ENCODE measurements at places on chromosomes 11 and 22.

DNA sequence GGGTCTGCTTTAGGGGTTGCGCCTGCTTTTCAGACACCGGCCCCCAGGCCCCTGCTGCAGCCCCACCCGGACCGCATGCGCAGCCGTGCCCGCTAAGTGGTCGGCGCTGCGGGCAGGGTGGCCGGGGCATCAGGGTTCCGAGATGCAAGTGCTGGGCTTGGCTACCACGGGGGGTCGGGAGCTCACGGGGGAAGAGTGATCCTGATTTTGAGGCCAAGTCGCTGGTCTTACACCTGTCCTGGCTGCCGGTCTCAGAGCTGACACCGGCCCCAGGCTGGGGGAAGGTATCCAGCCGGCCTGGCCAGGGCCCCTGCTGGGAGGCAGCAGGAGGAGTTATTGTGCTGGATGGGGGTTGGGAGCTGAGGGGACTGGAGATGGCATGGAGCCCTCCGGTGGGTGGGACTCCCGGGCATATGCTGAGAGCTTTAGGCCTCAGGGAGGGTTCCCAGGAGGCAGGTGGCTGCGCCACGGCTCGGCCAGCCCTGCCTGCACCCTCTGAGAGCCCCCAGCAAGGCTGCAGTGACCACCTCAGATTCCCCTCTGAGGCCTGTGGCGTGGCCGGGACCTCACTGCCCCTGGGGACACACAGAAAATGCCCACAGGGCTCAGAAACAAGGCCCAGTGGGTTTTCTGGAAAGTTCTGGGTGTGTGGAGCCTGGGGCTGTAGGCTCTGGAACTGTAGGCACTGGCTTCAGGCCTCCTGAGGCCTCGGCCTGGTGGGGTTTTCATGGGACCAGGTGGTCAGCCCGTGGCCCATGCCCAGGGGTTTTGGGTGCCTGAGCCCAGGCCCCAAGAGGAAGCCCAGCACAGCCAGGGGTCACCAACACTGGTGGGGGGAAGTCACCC is 4.4 kb upstream of the MUC5AC start:
- peak; percentile 54 for DNase-seq

DNA sequence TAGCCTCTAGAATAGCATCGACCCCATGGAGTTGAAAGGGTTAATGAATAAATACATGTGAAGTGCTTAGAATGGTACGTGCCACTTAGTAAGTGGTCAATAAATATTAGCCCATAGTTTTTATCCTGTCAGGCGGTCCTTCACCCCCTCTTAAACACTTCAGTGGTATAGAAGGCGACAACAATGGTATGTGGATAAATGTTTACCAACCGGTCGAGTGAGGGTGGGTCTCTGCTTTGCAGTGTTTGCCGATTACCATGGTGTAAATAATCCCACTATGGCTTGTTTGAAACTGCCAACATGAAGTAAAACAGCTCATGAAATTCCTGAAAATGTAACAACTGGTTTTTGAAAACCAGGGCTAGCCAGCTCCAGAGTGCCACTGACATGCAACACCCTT is 541.2 kb downstream of the BUD13 start:
- DNase-seq, result no peak

DNA sequence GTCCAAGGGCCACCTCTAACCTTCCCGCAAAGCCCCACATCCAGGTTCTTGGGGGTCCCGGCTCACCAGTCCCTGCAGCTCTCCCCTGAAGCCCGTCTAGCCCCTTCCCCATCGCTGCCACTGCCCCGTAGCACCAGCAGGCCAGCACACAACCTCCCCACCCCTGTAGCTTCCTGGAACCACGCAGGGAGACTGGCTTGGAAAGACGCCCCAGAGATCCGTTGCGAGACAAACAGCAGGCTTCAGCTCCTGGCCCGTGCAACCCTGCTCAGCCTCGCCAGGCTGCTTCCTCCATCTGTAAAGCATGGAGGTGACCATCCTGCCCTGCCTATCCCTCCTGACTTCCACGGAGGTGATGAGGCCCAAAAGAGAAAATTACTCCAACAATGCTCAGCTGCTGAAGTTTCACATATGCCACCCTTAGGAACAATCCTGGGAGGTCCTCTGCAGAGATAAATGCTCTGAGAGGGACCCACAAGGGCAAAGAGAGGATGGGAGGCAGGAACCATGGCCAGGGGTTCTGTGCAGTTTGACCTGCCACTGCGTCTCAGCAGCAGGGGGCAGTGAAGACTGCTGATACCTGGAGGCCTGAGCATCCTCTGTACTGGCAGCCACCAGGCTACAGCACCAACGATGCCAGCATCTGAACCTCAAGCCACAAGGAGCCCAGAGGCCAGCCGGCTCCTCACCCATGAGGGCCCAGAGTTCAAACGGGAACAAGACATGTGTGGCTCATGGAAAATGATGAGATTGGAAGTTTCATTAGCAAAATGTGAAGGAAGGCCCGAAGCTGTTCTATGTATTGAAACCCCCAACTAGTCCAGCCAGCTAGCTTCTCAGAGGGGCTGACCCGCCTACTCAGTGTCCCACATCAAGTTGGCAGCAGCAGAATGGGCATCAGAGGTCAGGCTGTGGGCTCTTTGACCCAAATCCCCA is 16.1 kb downstream of the DGCR2 start:
- DNase-seq, result no peak

GRCh38 chr11:33044285-33044756 is 4.9 kb downstream of the TCP11L1 start:
- DNase-seq, result no peak

DNA sequence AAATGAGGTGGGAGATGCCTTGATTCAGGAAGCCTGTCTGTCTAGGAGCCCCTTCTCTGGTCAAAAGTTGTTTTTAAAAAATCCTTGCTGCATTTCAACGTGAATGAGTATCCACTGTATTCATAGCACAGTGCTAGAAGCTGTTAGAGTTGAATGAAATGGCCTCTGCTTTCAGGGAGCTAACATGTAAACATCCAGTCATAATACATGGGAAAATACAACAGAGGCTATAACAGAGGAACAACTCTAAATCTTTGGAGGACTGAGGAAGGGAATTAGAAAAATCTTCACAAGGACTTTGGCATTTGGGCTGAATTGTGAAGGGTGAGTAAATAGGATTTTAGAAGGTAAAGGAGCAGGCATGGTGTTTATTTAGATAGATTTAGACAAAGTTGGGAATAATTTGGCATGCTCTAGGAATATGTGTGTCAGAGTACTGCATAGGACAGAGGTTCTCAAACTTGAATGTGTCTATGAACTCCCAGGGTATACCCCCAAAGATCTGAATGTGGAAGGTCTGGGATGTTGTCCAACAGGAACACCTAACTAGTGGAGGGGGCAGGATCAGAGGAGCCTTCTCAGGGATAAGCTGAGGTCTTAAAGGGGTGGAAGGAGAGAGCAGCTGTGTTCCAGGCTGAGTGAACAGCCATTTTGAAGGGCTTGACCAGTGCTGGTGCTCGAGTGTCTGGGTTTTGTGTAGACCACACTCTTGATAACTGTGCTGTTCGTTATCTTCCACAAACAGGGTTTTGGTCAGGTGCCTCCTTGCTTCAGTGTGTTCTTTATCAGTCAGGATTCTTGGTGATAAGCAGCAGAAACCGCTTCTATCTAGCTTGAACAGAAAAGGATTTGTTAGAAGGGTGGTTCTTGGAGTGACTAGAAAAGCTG is 12.7 kb downstream of the SREBF2 start:
- no peak for DNase-seq

- DNase-seq, result peak; percentile 78
Measured at GRCh38 chr22:41048791-41049717, 43.3 kb upstream of the EP300 start.

DNA sequence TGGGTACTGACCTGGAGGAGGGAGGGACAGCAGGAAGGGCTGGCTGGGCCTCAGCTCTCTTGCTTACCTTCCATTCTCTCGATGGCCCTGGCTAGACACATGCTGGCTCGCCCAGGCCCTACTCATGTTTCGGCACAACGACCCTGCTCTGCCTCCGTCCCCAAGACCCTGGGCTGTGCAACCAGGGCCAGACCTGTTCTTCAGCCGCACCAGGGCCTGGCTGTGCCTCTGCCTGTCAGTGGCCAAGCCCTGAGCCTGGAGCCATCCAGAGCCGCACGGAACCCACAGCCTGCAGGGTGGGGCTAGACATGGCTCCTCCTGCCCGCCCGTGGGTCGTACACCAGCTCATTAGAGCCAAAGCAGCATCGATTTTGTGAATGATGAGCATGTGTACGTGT is 47.5 kb downstream of the RTN4R start:
- DNase-seq, result no peak

DNA sequence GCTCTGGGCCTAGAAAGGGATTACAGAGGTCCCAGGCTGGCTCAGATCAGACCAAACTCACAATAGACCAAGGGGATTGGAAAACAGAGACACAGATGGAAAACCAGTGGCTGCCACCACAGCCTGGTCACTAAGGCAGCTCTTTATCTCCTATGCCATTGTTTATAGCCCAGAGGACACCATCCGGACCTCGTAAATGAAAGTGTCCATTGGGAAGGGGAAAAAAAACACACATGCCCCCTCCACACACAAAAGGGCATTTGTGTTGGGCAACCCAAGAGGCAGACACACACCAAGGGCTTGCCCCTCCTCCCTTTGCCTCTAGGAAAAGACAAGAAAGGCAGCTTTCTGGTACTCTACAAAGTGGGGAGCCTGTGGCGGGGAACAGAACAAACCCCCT is 85.9 kb downstream of the GAB2 start:
- DNase-seq, result no peak

GRCh38 chr11:66337103-66337899 is 1.1 kb upstream of the RIN1 start:
- DNase-seq, result no peak

DNA sequence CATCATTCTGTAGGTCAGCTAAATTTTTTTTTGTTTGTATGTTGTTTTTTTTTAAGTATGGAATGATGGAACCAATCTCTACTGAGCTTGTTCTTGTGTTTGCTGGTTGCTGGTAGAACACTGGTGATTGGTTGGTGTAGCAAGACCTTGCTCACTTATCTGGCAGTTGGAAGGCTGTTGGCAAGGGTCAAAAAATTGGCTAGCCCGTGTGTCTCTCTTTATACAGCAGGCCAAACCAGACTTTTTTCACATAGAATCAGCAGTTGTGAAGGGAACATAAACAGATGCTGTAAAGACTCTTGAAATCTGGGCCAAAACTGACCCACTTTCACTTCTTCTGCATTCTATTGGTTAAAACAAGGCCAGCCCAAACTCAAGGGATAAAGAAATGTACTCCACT is 2026.5 kb downstream of the LRRC4C start:
- no peak for DNase-seq

GRCh38 chr11:121494355-121495099 is 41.8 kb upstream of the SORL1-AS1 start:
- DNase-seq, result peak; percentile 5

DNA sequence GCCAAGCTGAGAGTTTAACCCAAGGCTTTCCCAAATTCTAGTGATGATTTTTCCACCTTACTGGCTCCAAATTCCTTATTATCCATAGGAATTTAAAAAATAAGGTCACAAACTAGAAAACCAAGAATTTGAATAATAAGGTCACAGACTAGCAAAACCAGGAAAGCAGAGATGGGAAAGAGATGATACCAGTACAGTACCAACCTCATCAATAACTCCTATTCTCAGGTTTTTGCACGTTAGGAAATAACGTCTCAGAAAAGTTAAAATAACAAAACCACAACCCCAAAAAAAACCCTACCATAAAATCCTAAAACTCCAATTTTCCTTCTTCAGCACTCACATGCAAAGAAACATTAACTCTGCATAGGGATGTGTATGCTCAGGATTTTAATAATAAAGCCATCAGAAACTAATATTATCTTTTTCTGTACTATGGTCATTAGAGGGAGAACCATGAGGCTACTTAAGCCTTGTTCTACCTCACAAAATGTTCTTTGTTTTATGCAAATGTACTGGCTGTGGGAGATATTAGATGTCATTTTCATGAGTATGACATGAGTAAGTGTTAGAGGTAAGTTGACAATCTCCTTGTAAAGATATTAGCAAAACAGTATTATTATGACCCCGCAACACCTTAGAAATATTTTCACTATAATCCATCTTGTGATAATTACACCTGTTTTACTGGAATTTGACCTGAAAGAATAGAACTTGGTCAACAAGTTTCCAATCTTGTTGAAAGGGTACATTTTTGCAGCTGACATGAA is 16.1 kb upstream of the EED start:
- no peak for DNase-seq

GRCh38 chr11:12111549-12112520 is 1.4 kb downstream of the MICAL2 start:
- no peak for DNase-seq

- no peak for DNase-seq
Measured at GRCh38 chr22:22143448-22143847, 101.1 kb upstream of the VPREB1 start.

DNA sequence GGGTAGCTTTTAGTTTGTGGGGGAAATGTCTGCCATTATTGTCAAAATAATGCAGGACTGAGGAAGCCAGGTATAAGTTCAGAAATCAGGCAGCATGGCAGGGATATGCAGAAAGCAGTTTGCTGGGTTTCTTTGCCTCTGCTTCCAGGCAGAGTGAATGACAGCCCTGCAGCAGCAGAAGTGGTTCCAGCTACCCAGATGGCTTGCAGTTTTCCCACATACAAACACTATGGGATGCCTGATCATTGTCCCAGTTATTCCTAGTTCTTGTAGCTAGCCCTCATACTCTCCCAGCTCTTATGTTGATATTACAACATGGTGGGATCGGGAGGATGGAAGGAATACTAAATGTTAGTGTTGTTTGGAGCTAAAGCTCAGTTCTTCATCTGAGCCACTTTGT is 2.8 kb upstream of the DIXDC1 start:
- no peak for DNase-seq

GRCh38 chr22:23132376-23133091 is 9.3 kb downstream of the RSPH14 start:
- DNase-seq, result no peak

DNA sequence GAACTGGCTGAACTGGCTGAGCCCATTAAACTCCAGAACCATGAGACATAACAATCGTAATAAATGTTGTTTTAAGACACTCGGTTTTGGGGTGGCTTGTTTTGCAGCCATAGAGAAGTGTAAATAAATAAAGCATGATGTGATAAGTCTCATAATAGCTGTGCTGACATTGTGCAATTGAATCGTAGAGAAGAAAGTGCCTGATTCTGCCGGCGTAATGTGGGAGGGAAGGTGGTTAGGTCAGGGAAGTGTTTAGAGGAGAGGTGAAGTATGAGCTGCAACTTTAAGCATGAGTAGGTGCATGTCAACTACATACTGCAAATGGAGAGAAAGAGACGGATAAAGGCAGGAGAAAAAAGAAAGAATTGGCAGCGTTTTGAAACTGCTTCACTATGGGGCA is 217.1 kb downstream of the BLID start:
- DNase-seq, result no peak
